NB4 (cell line): ENCODE measurements at places on chromosomes 4 and X.

GRCh38 chrX:34300871-34301270 is 168.8 kb upstream of the FAM47A start:
- peak; percentile 73 for DNase-seq

- no peak for DNase-seq
Measured at GRCh38 chr4:57640391-57641100, 530.4 kb upstream of the IGFBP7 start.

- no peak for DNase-seq
Measured at GRCh38 chrX:7083021-7083420, 64.5 kb upstream of the STS start.

DNA sequence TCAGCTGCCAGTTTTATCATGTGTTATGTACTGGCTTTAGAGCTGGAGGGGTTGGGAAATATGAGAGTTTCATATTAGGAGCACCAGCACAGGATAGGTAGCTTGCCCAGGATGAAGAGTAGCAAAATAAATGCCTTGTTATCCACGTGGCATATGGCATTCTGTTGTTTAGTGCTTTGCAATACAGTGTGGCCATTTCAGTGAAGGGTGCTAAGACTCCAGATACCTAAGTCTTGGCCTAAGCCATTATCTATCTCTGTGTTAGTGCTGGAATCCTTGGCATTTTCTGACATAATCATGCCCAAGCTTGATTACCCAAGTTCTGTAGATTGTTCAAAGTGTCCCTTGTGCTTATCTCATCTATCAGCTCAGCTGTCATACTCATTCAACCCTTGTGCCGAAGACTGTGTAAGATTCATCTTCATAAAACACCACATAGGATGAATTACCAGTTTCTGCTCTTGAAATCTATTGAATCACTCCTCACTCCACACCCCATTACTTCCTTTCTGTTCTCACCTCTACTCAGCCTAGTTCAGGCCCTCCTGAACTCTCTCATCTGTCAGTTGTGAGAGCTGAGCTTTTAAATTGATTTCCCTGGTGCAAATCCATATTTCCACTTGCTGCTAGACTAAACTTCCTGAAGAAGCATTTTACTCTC is 73.5 kb downstream of the CLCN5 start:
- no peak for DNase-seq

- no peak for DNase-seq
Measured at GRCh38 chrX:17579026-17579425, 158.3 kb upstream of the SCML1 start.

DNA sequence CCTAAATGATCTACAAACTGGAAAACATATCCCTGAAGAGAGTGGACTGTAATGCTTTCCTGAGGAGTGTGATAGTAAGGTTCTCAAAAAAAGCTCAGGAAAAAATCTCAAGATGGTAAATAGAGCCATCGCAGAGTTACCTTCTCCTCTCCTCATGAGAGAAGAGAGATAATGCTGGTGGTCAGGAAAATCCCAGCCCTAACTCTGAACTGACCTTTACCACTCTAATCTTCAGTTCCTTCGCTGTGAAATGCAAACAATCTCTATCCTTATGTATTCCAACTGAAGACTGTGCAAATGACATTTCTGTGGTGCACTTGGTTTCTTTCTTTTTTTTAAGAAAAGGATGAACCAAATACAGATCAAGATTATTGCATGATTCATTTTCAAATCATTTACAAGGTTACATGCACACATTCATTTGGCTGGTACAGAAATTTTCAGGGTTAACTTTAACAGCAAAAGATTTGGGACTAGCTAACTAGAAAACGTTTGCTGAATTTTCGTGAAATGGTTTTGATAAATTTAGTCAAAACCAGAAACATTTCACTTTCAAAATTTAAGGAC is 8.3 kb downstream of the PPM1K start:
- no peak for DNase-seq

GRCh38 chr4:169102026-169102425 is 92.0 kb upstream of the CBR4 start:
- peak; percentile 16 for DNase-seq
